ENCODE measurements at places on chromosomes 16 and 17.
A peak's percentile ranks its signal among the peaks of the same experiment; 100 is the strongest.

DNA sequence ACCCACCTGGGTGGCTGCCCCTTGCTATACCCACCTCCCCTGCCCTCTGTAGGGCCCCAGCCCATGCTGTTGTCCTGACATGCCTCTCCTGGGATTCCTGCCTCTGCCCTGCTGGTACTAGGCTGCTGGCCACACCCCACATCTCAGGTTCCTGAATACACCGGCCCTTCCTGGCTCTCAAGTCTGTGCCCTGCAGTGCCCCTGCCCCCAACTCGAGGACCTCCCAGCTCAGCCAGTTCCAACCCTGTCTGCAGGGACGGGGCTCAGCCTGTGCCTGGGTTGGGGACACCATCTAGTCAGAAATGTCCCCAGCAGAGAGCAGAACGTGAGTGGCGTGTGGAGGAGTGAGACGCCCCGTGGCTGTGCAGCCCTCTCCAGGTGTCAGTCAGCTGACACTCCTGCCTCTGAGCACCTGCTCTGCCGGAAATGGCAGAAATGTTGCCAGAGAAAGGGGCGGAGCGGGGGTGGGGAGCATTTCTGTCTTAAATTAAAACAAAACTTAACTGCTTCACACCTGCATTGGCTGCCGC is 28.7 kb downstream of the ACSF3 start:
- DNase-seq = peak; percentile 89

- peak; percentile 4 for DNase-seq
Measured at GRCh38 chr17:33674685-33675084, 381.6 kb upstream of the ASIC2 start.

- peak; percentile 50 for DNase-seq
Measured at GRCh38 chr16:54062361-54063278, 224.0 kb downstream of the IRX3 start.

DNA sequence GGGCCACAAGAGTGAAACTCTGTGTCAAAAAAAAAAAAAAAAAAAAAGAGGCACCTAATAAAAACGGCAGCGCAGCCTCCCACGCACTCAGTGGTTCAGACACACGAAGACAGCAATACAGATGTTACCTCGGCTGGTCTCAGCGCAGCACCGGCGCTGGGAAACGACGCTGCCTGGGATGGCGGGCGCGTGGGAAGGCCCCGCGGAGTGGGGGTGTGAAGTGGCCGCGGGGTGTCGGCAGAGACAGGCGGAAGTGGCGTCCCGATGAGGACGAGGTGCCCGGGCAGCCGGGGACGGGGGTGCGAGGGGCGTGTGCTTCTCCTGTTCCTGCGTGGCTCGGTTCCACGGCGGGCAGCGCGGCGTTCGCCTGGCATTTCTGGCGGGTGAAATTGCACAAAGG is 179.4 kb downstream of the BANP start:
- no peak for DNase-seq

- DNase-seq = no peak
Measured at GRCh38 chr16:1432388-1433262, 1.7 kb downstream of the PERCC1 start.

GRCh38 chr16:67165121-67166078 is 855 bp downstream of the HSF4 start:
- DNase-seq = no peak

DNA sequence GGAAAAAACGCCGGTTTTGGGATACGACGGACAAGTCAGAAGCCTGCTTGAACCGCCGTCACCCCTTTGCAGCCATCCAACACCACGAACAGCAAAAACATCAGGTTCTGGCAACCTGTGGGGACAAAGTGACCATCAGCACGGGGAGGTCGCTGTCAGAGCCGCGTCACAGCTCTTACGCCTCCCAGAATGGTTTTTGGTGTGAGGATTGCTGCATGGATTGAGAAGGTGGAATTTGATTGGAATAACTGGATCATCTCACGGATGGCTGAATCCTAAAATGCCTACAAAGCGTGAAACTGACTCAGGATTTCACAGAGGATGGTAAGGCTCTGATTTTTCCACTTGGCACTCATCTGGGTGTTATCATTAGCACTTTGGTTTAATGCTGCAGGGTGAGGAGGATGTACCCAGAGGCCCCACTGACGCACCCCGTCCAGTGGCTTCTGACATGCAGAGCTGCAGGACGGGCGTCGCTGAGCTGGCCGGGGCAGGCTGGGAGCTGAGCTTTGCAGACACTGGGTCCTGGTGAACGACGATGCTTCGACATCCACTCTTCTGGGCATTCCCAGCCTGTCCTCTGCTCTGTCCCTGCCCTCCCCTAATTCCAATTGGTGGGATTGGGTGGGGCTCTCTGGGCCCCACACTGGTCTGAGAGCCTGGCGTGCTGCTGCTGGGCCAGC is 73.4 kb upstream of the CREBBP start:
- DNase-seq = no peak

DNA sequence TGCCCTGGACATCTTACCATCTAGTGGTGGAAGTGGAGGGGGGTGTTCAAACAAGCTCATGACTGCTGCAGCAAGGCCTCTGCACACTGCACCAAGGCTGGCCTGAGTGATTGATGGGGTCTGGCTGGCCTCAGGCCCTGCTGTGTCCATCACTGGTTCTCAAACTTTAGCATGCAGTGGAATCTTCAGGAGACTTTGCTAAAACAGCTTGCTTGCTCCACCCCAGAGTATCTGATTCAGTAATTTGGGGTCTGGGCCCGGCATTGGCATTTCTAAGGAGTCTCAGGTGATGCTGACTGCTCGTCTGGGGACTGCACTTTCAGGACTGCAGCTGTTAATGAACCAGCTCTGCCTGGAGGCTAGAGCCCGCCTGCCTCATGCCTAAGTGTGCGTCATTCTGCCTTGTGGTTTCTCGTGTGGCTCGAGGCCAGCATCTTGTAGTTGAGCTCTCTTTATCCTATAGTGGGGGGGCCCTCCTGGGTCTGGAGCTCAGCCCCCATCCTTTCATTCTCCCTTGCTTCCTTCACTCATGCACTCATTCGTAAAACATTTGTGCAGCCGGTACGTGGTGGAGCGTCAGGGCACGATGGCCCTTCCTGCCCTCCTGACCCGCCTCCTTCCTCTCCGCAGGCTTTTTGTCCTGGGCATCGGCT is 4.1 kb downstream of the MGAT5B start:
- no peak for DNase-seq
